Right kidney (tissue), 9 donors: ENCODE measurements at places on chromosomes 2 and 18.
A peak's percentile ranks its signal among the peaks of the same experiment; 100 is the strongest.

DNA sequence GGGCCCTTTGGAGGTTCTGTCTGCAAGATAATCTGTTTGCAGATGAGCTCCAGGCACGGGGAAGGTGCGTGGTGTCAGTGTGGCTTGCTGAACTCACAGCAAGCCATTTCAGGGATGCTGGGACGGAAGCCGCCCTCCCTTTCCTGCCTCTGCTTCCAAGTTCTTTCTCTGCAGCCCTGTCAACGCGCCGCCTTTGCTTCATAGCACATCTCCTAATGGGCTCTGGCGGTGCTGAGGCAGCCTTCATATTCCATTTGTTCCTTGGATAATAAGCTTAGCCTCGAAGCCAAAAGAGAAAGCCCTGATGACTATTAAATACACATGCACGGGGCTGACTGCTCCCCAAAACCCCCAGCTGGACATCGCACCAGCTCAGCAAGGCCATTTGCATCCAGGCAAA lies 81.7 kb upstream of the TAF1B start:
- DNase-seq = no peak

GRCh38 chr2:102397209-102397608 lies 25.8 kb upstream of the IL18RAP start:
- DNase-seq = no peak

DNA sequence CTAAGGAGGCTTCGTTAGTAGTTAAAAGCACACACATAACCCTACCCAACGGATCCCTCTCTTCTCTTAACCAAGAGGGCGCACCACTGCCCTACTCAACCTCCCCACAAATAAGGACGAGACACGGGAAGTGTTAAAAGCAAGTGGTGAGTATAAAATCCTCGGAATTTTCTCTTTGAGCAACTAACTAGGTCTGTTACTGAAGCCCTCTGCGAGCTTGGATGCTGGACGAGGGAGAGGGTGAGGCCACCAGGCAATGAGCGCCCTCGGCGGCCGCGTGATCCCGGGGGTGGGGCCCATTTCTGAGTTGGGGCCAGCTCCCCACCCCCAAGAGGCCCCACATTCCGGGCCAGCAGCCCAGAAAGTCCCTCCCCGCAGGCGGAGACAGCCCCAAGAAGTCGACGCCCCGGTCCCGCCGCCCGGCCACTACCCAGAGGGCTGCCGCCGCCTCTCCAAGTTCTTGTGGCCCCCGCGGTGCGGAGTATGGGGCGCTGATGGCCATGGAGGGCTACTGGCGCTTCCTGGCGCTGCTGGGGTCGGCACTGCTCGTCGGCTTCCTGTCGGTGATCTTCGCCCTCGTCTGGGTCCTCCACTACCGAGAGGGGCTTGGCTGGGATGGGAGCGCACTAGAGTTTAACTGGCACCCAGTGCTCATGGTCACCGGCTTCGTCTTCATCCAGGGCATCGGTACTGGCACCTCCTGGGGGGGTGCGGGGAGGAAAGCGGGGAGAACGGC lies at the start of gene CYBRD1:
Gene CYBRD1, plus strand, starts transcription at position 423 of the 736 bp plus-strand sequence. Its CDS starts 72 bp downstream, at position 495.
- DNase-seq = peak; percentile 84

DNA sequence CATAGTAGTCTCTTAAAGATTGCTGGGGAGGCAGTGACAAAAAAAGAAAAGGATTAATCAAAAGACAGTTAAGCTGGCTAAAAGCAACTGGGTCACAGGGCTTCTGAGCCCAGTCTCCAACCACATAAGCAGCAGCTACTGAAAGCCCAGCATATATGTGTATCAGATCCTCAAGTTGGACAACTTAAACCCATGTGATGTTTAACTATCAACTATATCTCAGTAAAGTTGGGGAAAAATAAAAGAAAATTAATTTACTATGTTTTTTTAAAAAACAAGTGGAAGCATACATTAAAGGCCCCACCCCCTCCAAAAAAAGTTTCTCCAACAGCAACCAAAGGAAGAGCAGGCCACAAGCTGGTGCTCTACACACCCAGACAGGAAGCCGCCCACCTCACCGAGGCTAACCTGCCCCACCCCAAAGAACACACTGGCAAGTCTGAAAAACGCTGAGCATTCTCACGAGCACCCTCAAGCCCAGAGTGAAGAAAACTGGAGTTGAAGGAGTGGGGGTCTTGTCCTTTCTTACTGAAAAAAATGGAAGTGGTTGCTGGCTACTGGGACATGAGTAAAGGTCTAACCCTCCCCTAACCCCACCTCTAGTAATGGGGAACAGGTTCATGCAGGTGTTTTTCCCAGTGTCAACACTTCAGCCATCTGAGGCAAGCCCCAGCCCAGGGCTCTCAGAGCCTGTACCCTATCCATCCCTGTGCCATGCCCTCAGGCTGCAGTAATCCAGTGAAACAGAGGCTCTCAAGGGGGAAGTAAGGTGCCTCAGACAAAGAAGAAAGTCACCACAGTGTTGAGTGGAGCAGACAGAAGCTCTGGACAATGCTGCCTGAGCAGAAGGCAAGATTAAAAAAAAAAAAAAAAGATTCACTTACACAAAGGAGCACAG lies 106.3 kb downstream of the GYPC start:
- DNase-seq = no peak

- DNase-seq = no peak
Observed at GRCh38 chr18:55012008-55012407, 52.7 kb upstream of the CCDC68 start.

DNA sequence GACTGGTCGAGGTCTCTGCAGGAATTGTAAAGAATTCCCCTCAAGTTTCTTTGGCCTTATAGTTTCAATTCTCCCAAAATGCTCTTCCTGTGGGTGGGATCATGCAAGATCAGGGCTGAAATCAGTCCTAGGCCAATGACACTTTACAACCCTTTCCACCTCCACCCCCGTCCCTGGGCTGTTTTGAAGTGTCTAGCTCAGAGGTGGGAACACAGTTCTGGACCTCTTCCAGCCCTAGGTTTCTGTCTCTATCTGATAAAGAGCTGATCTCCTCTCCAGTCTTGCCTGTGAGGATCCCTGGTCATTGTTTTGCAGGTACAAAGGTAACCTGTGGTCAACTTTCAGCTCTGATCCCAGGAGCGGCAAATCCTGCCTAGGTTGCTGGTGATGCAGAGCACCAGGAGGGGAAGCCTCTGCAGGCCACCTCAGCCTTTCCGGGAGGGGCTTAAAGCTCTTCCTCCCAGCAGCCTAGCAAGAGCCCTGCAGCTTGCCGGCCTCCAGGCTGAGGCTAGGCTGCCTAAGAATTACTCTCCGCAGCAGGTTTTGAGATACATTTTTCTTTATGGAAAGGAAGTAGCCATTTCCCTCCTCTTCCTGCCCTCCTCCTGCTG lies 69.8 kb upstream of the WIPF1 start:
- no peak for DNase-seq

DNA sequence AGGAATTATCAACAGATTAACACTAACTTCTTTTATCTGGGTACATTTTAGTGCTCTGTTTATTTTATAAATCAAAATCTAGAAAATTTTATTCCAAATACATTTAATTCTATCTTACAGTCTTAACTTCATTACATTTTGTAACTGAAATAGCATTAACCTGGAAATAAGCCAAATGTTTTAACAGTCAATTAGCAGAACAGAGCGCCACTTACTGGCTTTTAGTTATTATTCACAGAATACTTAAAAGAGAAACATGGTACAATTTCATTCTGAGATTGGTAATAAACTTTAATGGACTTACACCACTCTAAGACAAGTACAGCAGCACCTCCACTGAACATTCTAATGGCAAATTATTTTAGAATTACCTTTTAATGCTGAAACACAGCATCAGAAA lies 38.6 kb downstream of the SS18 start:
- DNase-seq = no peak

DNA sequence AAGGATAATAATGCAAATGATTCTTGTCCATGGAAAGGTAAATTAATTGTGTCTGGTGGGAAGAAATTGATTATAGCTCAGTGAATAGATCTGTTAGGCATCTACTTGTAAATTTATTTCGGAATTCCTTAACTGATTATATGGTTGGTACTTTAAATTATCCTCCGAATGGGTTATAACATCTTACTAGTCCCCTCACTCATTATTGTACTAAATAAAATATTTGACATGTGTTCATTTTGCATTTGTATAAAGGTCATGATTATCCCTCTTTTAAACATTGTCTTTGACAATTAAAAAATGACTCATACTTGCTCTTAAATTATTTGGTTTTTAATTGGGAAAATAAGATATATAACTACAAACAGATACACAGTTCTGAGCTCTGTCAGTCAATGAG lies 47.4 kb downstream of the CAVIN2 start:
- no peak for DNase-seq

DNA sequence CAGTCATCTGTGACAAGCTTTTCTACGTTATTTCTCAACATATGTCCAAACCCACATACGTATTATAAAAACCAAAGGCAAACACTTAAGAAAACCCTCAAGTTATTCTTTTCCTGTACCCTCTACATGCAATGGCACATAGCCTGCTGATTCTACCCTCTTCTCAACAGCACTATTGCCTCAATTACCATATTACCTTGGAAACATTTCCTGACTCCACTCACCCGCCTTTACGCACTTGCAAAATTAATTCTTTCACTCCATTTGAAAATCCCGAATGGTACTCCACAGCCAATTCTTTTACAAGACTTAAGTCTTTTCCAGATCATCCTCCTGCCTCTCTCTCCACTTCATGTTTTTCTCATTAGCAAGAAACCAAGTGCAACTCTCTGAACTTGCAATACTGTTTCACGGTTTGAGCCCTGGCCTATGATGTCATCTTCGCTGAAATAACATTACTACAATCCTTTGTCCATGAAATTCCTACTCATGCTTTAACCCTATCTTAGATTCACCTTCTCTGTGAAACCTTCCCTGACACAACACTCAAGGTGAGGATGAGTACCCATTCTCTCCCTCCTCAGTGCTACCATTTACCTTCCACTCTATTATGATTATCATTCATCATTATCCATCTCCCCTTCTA lies 29.0 kb downstream of the SESTD1 start:
- DNase-seq = no peak

GRCh38 chr2:101255501-101255900 lies 2.8 kb downstream of the CNOT11 start:
- DNase-seq = no peak

- DNase-seq = no peak
Observed at GRCh38 chr2:38505779-38506178, 96.9 kb downstream of the HNRNPLL start.

DNA sequence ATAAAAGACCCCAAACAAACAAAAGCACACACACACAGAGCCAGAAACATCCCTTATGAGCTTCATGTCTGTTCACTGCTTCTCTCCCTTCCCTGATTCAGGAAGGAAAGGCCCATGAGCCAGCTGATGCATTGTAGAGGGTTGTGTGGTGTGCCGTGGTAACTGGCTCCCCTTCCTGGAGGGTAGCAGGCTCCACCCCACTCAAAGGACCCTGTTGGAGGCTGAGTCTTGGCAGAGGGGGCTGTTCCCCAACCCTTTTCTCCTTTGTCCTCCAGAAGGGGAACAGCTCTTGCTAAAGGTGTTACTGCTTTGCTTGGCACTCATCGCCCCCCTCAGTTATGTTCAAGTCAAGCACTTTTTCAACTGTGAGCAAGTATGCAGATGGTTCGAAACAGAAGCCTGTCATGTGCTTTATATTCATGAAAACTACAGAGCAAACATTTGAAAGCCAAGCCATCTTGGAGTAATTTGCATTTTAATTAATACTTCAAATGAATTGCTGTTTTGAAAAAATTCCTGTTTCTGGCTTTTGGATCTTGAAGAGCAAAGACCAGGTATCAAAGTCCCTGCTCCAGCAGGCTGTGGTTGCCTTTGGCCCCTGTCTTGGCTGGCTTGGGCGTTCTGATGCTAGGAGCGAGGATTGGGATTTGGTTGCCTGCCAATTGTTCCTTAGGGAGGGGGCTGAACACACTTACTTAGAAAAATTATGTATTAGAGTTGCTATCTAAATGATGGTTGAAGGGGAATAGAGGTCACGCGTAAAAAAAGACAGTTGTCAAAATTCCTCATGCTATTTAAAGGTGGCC lies 267.8 kb downstream of the TSN start:
- DNase-seq = no peak

GRCh38 chr18:69981948-69982347 lies 34.3 kb upstream of the CD226 start:
- no peak for DNase-seq

GRCh38 chr18:64175432-64175831 lies 26.5 kb upstream of the LINC00305 start:
- DNase-seq = no peak

DNA sequence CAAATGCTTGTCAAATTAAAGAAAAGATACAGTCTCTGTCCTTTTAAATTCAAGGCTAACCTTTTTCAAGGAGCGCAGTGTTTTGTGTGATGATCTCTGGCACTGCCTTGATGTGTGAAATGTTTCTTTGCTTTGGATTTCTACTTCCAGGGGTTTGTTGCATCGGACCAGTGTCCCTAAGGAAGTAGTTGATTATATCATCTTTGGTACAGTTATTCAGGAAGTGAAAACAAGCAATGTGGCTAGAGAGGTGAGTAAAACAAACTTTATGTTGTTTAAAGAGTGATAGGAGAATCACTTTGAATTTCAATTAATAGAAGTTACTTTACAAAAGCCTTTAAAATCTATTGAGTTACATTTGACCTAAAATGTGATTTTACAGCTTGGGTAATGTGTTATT lies 28.8 kb downstream of the HADHB start:
- DNase-seq = no peak

DNA sequence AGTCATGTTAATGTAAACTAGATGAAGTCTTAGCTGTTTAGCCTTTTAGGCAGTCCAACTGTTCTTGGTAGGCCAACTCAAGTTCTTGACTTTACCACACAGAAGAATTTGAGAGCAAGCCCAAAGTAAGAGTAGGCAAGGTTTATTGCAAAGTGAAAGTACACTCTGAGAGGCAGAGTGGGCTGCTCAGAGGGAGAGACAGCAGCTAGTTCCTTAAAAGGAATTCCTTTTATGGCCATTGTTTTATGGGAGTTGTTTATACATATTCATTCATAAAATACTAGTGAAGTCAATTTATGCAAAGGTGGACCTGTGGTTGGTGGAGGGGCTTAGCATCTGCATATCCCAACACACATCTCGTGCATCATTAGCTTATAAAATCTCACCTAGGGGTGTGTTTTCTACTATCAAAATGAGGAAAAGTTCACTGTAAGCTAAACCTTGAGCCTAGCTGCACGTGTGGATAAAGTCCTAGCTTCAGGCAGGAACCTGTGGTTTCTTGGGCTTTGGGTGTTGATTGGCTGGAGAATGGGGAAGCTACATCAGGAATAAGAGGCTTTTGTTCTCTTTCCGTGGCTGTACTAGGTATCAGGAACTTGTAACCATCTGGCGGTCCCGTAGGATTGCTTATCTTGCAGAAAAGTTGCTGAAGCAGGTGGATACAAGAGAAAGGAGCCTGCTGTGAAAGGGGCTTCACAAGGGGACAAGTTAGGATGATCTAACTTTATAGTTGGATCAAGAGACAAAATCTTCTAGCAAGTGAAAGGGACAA lies 110.4 kb upstream of the GULP1 start:
- DNase-seq = no peak

DNA sequence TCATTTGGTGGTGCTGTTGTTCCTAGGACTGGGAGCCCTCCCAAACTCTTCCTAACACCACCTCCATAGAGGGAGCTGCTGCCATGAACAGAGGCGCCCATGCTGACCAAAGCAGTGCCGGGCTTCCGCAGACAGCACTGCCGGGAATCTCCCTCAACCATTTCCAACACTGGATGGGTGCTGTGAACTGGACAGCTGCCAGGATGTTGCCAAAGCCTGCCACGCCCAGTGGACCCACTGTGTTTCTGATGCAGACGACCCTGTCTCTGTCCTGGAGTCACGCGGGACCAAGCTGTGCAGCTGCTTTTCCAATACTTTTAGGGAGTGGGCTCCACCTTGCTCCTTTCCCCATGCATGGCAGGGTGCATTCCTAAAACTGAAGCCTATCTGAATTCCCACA lies 16.9 kb upstream of the GNAL start:
- DNase-seq = no peak
